ENCODE measurements at places on chromosomes 4 and X. TPM values are rescaled to one million over a fixed set of nuclear protein-coding genes. Genes with fewer than 3 reads are reported as not detected.

DNA sequence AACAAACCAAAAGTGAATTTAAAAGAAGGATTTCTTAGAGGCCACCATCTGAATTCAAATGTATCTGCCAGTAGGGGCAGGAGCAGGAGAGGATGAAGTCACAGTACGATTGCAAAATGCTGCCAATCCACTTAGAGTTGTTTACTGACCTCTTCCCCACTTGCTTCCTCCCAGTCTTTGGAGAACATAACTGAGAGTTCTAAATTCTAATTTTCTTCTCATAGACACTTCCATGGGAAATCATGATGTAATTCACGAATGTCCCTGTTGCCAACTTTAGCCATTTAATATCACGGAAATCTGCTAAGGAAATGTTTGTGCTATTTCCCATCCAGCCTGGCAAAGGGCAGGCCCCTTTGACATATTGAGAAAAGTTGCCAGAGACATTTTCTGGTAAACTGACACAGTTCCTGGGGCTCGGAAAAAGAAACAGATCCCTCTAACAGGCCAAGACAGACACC lies 33.6 kb upstream of the NOCT start:
- peak; percentile 30 for DNase-seq

GRCh38 chr4:78024085-78024484 lies 33.0 kb upstream of the FRAS1 start:
- no peak for DNase-seq

DNA sequence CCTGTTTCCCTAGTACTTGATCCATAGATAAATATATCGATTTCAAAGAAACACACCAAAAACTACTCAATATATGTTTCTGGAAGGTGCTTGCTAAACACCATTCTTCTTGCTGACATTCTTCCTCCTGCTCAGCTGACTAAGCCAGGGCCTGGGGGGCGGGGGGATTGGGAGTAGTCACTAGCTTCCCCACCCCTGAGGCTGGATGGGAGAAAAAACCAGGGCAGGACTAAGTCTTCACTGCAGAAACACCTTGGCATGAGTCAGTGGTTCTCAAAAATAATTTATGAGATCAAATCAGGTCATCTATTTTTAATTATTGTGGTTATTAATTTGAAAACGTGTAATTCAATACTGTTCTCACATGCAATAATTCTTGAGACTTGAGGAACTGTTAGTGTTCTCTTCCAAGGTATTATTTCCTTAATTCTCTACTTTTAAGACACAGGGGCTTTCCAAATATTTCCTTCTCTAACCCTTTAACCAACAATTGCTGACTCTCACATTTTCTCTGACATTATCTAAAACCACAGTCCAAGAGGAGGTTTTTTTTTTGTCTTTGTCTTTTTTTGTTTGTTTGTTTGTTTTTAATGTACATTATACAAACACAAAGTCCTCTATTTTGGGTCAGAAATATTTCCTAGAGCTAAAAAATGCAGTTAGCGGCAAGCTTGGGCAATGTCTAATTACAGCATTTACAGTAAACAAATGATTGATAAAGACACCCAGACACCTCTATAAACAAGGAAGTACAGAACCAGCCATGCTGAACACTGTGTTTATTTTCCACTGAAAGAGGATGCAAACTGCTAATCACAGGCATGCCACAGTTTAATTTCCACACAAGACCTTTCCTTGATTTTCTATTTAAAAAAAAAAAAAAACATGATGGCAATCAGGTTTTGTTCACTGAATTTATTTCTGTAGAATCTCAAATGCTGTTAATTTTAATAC lies 120.3 kb upstream of the USP9X start:
- DNase-seq, result no peak

DNA sequence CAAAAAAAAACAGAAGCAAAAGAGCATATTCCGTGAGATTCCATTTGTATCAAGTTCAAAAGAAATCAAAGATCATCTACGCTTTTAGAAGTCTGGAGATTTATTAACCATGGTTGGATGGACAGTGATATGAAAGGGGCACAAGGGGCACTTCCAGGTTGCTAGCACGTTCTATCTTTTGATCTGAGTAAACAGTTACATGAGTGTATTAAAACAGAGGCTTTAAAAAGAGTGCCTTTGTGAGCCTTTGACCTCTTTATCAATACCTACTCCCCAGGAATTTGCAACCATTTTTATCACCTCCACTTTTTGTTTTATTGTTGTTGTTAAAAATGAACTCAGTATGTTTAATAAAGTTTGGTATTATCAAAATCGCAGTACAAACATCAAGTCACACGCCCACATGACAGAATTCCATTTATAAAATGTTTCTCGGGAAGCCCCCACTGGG lies 72.4 kb upstream of the UCP1 start:
- no peak for DNase-seq

DNA sequence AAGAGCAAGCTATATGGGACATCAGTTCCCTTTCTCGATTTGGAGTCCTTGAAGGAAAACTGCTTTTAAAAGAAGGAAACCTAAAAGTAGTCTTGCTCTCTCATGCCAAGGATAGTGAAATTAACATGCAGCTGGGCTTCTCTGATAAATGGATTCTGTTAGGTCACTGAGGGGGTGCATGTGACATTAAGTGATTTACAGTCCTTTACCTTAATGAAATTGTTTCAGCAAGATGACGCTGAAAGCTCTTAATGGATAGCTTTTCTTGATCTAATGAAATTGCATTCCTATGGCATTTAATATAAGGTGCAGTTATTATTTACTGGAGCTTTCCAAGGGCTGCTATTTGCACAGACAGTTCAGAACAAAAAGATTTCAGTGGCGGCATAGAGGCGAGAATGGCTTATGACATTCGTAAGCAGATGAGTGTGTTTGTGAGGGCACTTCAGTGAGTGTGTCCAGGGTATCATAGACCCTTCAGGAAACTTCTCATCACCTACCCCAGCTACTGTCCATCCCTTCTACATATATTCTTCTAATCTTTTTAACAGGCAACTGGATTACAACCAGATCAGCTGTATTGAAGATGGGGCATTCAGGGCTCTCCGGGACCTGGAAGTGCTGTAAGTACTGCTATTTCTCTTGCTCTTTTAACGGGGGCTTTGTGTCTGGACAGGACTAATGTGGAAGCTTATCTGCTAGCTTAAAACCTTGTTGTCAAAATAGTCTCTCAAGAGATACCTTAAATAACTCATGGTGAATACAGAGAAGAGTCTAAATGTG lies 219.9 kb upstream of the PACRGL start:
- no peak for DNase-seq

DNA sequence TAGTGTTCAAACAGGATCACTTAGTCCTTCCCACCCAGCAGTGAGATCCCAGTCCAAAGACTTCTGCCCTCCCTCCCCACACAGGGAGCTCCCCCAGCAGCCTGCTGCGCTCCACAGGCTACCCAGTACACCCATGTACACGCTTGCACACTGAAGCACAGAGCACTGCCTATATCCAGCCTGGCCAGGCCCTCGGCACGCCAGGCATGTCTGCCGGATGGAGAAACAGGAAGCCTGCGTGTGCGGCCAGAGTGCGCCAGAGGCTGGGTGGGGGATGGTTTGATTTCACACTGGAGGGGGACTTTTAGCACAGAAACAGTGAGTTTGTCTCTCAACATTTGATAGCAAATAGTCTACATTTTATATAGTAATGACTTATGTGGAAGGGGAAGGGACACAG lies 833.5 kb upstream of the IGFBP7 start:
- DNase-seq, result no peak

GRCh38 chr4:176186671-176187395 lies 8.6 kb downstream of the SPATA4 start:
- peak; percentile 72 for DNase-seq

GRCh38 chr4:150385606-150386005 lies 196.3 kb upstream of the MAB21L2 start:
- DNase-seq, result peak; percentile 96

DNA sequence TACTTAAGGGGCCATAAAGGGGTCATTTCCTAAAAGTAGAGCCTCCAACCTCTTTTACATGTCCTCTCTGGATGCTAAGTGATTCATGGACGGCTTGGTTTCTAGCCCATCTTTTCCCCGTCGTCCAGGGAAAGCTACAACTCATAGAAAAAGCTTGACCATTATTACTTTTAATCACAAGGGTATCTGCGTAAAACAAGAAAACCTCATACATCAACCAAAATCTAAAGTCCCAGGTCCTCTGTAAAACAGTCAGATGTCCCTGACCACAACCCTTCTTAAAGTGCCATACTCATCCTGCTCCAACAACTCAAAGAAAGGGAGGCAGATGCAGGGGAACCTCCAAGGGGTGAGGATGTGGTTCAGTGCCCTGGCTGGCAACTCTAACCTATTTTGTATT lies 29.6 kb downstream of the ADGRA3 start:
- DNase-seq, result no peak

- no peak for DNase-seq
Observed at GRCh38 chr4:165388756-165389155, 9.9 kb downstream of the CPE start.

DNA sequence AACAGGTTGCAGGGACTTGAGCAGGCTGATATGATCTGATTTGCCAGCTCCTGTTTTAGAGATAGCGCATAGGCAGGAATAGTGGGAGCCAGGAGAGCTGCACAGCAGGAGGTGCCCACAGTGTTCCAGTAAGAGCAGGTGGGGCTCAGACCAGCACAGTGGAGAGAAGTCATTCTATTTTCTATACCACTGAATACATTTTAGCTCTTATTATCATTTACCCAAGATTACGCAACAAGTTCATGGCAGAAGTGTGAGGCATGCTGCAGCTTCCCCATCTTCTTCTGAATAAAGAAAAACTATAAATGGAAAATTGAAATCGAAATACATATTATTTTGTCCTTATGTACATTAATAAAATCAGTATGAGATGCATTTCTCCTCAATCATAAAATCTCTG lies 114.7 kb upstream of the EDNRA start:
- no peak for DNase-seq

DNA sequence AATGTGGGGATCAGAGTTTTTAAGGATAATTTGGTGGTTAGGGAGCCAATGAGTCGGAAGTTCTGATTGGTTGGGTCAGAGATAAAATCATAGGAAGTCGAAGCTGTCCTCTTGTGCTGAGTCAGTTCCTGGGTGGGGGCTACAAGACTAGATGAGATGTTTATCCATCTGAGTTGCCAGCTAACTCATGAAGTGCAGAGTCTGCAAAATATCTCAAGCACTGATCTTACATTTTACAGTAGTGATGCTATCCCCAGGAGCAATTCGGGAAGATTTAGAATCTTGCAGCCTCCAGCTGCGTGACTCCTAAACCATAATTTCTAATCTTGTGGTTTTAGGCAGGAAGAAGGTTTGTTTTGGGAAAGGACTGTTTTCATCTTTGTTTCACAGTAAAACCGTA lies 565.8 kb upstream of the SPANXN1 start:
- DNase-seq, result peak; percentile 1

GRCh38 chr4:175841366-175841765 lies 29.3 kb upstream of the GPM6A start:
- no peak for DNase-seq

- no peak for DNase-seq
Observed at GRCh38 chr4:153788413-153789276, at the start of gene SFRP2. TSS of gene SFRP2 (minus strand) at chr4:153789083. CDS start at chr4:153788835, 248 bp downstream.

DNA sequence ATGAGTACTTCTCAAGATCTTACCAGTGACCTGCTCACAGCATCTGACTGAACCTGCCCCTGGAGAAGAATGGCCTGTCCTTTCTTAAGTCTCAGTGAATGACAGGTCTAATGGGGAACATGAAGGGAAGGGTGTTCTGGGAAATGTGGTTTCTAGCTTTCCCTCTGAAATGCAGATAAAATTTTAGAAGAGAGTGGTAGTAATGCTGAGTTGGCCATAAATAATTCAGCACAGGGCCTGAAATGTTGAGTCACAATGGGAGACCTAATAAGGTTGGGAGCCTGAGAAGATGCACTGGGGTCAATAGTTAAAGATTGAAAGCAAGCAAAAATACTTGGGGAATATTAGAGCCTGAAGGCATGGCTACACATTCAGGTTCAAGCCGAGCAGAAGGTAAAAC lies 214.9 kb upstream of the ARHGAP24 start:
- DNase-seq, result no peak

The PCDH19 gene
- 0.06 TPM for polyA plus RNA-seq

The MAP7D2 gene
- polyA plus RNA-seq, result 0.26 TPM

The JAKMIP1 gene
- polyA plus RNA-seq, result not detected

The CYBB gene
- not detected for polyA plus RNA-seq

The APBB2 gene
- polyA plus RNA-seq, result 39.8 TPM

The NUDT6 gene
- 5.0 TPM for polyA plus RNA-seq

The BCORL1 gene
- 1.3 TPM for polyA plus RNA-seq

The ADH7 gene
- polyA plus RNA-seq, result not detected

The SLITRK4 gene
- 0.01 TPM for polyA plus RNA-seq

Measured in fibroblast of lung (primary cell).